Hematopoietic multipotent progenitor cell treated with erythropoietin and hydrocortisone succinate and interleukin-3 and kit ligand, for 15 days (in vitro differentiated cells): ENCODE measurements at places on chromosomes 3 and 15.
A peak's percentile ranks its signal among the peaks of the same experiment; 100 is the strongest.

- no peak for DNase-seq
Observed at GRCh38 chr3:48112813-48113212, 75.4 kb downstream of the CDC25A start.

DNA sequence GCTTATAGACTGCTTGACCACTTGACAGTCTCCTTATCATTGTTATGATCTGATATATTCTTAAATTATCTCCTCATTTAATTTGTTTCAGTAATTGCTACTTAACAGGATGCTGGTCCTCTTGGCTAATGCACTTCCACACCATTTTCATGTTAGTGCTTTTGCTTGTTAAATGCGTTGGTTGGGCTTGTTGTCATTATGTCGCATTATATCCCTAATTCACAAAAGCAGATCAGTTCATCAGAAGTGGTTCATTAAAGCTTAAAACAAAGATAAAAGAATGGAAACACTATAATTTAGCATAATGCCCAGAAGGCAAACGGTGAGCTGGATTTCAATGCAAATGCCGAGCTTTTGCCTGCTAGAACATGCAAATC is 17.1 kb upstream of the EHHADH start:
- no peak for DNase-seq

GRCh38 chr3:160793722-160794252 is 37.8 kb downstream of the PPM1L start:
- no peak for DNase-seq

DNA sequence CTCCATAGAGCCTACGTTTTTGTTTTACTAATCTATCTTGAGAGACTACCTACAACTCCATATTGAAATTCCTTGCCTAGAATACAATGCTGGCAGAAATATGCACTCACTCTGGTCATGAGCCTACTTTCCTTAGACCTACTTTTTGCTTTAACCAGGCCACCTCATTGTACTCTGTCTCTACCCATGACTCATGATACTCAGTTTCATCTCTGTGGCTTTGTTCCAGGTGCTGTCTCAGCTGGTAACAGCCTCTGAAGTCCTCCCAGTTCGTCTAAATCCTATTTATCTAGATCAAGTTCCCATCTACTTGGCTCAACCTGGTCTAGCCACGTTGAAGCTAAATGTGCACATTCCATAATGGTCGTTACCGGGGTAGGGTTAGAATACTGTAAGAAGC is 536.4 kb downstream of the RSL24D1 start:
- no peak for DNase-seq

DNA sequence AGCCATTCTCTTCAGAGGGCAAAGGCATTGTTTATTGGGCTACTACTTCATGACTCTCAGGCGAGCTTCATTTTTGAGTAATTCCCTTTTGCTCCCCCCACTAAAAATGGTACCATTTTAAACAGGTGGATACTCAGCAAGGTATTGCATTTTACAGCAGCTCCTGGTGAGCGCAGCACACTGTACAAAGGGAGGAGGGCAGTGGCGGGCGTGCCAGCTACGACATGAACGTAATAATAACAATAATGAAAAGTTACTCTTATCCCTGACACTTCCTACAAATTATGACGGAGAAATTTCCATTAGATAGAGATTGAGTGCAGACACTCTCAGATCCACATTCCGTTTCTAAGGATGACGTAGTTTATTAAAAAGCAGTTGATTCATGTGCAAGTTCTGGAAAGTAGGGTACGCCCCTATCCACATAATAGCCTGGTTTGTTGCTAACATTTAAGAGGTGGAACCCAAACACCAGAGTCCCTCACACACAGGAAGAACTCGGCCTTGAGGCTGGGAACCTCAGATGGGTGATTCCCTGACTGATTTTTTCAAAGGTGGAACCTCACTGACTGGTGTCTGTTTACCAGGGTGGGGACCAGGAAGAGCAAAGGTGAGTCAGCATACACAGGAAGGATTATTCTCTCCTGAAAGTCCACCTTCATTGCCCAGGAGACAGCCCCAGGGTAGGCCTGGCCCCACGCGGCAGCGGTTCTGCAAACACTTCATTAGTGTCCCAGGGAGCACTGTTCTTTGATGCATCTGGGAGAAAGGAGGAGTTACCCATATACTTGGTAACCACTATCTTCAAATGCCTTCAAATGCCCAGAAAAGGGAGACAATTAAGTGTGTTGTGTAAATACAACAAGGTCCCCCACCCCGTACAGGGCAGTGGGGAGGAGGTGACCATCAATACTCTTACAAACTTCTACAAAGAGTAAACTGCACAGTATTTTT is 69.9 kb downstream of the LDHAL6B start:
- DNase-seq = no peak

- DNase-seq = no peak
Observed at GRCh38 chr3:189053322-189053721, 118.4 kb upstream of the TPRG1 start.

- no peak for DNase-seq
Observed at GRCh38 chr15:48370460-48370859, 39.2 kb downstream of the DUT start.

- no peak for DNase-seq
Observed at GRCh38 chr3:55876560-55876959, 389.5 kb upstream of the WNT5A start.

GRCh38 chr3:142844339-142844977 is 44.4 kb downstream of the PCOLCE2 start:
- peak; percentile 58 for DNase-seq

GRCh38 chr3:36058404-36059030 is 321.8 kb upstream of the STAC start:
- no peak for DNase-seq

GRCh38 chr15:78937132-78937739 is 7.6 kb downstream of the CTSH start:
- DNase-seq = no peak

GRCh38 chr3:39671116-39671515 is 138.3 kb upstream of the MYRIP start:
- no peak for DNase-seq

GRCh38 chr3:171230865-171231264 is 204.3 kb upstream of the SLC2A2 start:
- peak; percentile 11 for DNase-seq

DNA sequence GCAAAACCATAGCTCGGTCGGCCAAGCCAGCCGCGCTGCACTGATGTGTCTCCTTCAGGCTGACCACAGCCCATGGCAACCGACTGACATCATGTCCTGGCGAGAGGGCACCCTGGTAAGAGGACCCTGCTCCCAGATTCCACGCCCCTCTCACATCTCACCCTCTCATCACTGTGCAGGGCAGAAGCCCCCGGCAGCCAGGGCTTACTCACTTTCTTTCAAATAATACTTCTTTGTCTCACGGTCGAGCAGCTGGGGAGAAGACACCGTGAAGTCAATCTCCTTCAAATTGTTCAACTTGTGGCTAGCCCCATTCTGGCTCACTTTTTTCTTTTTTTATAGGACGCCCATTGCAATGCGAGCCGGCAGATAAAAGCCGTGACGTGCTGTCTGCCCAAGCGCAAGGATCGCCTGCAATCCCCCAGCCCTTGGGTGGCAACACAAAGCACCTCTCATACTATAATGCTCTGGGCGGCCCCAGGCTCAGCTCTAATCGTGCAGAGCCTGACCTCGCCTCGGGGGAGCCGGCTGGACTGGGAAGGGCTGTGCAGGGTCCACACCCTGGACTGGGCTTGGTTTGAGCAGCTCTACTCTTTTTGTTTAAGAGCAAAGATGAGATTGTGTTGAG is 33.6 kb downstream of the VGLL4 start:
- no peak for DNase-seq

DNA sequence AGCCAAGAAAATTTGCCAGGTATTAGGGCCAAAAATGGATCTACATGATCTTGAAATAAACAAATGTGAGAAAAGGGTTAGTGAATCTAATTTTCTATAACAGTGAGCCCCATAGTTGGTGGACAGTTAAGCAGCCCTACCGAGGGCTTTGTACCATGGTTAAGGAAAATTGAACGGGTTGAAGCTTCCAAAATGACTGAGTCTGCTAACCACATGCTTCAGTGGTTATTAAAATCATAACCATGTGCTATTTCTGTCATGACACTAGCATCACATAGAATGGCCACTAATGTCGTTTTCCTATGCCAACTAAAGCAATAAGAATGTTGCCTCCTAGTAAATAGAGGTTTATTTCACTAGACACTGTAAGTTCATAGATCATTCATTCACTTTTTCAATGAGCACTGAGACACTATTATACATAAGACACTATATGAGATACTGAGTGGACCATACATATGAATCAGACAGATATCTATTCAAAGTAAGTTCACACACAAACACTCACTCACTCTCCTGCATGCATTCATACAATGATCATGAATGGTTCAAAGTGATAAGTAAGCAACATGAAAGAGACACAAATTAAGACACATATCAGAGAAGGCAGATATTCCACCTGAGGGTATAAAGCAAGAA is 4.3 kb downstream of the SST start:
- no peak for DNase-seq

GRCh38 chr15:28017423-28017924 is 81.6 kb downstream of the OCA2 start:
- no peak for DNase-seq

GRCh38 chr3:183576487-183577107 is 21.1 kb upstream of the KLHL6 start:
- no peak for DNase-seq

GRCh38 chr3:43515970-43516635 is 105.7 kb downstream of the ANO10 start:
- no peak for DNase-seq

DNA sequence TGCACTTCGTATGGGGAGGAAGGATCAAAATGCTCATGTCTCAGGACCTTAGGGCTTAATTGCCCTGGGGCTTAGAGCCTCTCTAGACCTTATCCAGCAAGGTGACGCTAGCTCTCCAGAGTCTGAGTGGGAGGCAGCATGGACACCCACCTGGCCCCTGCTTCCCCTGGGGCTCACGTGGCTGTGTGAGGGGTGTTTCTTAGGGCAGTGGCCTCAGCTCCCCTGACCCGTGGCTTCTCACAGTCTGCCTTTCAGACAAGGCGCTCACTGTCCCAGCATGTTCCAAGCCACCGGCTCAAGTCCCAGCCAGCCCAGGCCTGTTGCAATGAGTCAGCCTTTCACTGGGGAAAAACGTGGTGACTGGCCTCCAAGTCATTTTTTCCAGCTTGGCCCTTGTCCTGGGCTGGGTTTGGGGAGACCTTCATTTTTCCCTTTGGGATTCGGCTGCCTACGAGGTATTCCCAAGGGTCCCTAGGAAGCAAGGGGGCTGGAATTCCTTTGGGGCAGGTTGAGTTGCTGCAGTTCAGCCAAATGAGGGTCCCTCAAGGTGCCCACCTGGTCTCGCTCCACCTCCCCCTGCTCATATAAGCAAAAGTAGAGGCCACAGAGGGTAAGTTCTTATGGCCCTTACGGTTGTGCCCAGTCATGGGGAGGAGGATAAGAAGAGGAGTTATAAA is 15.7 kb downstream of the BHLHE40 start:
- DNase-seq = no peak

GRCh38 chr15:86079508-86080266 is at the start of gene AGBL1:
Gene AGBL1, plus strand, starts transcription at chr15:86079871.
- DNase-seq = no peak

- DNase-seq = no peak
Observed at GRCh38 chr15:59931646-59932261, 72.4 kb upstream of the FOXB1 start.

DNA sequence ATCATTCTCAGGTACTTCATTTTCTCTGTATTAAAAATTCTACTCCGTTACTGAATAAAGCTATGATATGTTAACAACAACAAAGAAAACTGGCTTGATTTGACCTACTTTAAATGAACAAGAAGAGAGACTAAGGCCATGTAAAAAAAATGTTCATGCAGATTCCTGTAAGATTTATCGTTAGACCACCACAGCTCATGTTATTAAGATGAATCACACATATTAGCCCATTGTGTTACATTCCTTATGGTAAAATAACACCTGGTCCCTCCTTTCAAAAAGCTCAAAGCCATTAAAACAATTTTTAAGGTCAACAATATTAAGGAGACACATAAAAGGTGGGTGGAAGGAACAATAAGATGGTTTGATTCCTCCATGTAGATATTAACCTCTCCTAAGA is 6.3 kb downstream of the THOC7 start:
- DNase-seq = no peak

DNA sequence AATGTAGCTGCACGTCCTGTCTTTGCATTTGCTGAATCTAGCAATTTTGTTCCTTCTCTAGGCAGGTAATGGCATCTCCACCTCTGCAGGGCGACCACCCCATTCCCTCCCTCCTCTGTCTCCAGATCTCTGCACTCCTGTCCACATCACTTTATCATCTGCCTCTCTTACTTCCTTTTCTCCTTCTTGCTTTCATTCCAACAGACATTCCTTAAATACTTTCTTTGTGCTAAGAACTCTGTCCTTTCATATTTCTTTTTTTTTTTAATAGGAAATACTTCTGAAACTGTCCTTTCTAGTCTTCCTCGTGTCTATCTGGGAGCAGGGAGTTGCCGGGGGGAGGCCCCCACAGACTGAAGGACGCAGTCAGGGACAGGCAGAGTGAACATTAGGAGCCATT is 7.2 kb downstream of the ITIH3 start:
- DNase-seq = no peak

- no peak for DNase-seq
Observed at GRCh38 chr3:69868841-69869420, 129.7 kb downstream of the MITF start.

GRCh38 chr3:190883973-190884832 is 21.7 kb upstream of the GMNC start:
- DNase-seq = peak; percentile 30

- DNase-seq = no peak
Observed at GRCh38 chr15:38041576-38041975, 107.1 kb downstream of the TMCO5A start.

DNA sequence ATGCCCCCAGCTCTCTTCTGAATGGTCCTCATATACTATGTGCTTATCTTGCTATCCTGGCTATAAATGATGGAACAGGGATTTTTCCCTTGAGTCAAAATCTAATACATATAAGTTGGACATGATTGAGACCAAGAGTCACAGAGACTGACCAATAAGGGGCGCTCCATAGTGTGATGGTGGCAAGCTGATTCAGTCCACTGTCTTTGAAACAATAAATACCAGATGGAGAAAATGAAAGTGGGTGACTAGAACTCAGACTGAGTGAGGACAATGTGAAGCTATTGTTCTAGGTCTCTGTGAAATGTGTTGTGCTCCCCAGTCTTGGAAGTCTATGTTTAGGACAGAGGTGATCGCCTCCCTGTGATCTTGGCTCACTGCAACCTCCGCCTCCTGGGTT is 10.6 kb upstream of the FSTL1 start:
- no peak for DNase-seq

- DNase-seq = peak; percentile 24
Observed at GRCh38 chr15:99566157-99566897, 543 bp downstream of the MEF2A start.

GRCh38 chr3:101631098-101631796 is 45.7 kb downstream of the ZBTB11 start:
- DNase-seq = no peak

- no peak for DNase-seq
Observed at GRCh38 chr15:96064351-96064756, 266.1 kb upstream of the NR2F2 start.
